Inflammatory macrophage treated with lipopolysaccharide for 1 hour (primary cell): ENCODE measurements at places on chromosomes 2 and 18.

GRCh38 chr2:57450170-57450569 lies 596.4 kb upstream of the VRK2 start:
- no peak for DNase-seq

DNA sequence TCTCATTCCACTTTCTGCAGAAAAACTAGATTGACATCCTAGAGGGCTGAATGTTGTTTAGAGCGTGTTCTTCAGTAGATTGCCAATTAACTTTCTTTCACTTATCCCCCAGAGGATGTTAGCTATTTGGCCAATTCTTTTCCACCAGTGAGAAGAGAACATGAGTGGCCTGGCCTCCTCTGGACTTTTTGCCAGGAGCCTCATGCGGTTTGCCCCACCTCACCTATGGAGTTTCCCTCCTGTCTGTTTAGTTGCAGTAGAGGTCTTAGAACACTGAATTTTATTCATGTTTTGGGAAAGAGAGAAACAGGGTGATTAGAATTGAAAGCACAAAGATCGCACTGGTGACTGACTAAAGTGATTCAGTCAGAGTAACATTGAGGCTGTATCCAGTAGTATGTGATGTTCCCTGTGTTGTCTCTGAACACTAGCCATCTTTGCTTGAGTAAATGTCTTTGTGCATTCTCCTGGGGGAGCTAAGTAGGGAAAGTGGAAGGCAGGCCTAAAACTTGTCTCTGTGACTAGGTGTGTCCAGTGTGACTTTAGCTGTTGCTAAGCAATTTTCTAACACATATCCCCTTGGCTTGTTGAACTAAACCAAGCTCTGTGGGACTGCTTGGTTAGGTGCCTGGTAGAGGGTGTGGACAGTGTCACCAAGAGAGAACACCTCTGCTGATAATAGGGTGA lies 34.0 kb downstream of the UGP2 start:
- no peak for DNase-seq

DNA sequence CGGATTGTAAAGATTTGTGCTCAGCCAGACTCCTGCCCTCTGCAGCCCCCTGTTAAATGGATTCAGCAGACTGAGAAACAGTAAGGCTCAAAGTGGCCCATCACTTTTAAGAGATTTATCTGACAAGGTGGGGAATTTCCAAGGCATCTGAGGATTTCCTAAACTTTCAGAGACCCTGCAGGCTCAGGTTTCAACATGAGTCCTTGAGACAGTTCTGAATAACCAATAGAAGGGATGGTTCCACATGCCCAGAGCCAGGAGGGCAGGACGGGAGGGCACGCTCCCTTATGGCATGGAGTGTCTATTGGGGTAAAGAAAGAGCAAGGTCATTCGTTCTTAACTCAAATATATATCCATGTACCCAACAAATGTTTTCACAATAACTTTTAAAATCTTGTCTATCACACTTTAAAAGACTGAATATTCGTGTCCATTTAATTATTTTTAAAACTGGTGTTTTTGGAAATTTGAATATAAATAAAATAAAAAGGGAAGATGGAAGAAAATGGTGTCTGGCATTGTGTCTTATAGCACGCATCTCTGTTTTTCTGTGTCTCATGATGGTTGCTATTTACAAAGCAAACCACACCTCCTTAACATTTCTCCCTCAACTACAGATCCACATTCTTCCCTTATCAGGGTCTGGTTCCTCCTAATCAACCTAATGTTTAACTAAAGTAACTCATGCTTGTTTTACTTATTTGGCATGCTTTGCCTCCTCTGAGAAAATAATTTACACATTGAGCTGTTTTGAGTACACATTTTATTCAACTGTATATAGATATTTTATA lies 56.0 kb upstream of the DSG1 start:
- no peak for DNase-seq

- DNase-seq, result no peak
Measured at GRCh38 chr18:51342815-51343214, 145.3 kb upstream of the MEX3C start.

DNA sequence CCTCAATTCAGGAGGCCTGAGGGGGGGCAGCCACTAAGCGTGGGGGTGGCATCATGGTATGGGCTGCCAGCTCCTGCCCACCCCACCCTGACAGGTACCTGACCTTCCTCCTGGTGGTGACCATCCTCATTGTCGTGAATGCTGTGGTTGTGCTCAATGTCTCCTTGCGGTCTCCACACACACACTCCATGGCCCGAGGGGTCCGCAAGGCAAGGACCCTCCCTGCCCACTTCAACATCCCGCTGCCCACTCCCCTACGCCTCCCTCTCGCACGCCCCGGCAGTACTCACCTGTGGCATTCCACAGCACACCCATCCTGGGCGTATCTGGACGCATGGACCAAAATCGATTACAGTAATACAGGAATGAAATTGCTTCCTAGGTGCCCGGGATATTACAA lies 4.0 kb downstream of the CHRNG start:
- DNase-seq, result no peak

DNA sequence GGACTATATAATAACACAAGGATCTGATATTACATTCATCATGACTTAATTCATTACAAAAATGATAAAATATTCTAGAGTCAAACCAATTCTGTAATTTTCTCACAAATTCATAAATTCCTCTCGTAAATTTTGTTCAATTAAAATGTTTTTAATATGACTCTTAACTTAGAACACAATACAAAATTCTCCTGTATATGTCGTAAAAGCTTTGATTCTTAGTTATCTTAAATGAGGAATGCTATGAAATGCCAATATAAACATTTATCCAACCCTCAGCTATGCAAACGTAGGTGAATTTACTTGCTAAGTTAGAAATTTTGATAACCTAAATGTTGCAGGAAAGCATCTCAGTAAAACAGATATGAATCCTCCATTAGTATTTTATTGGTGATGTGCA lies 28.9 kb downstream of the ARHGAP15 start:
- DNase-seq, result no peak

- peak; percentile 20 for DNase-seq
Measured at GRCh38 chr2:85131116-85131515, 2.1 kb upstream of the TCF7L1 start.
